ENCODE measurements at places on chromosomes 6 and 20.

DNA sequence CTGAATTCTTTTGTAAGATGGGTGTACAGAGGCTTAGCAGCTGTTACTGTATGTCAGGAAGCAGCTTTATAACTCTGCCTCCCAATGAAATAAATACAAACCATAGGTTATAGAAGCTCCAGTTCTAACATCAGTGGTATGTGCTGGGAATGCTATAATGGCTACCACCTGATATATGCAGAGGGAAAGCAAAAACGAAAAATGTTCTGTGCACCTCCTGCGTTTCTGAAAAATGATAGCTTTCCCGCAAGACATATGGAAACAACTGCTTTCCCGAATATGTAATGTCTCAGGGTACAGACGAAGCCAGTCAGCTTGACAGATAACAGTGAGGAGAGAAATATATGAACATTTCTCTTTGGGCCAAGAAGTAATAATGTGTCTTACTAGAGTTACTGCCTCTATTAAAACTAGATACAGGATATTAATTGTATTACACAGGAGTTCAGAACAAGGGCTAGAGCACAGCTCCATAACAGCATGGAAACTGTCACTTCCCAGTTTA is 517.0 kb upstream of the NRSN1 start:
- DNase-seq: no peak

- DNase-seq: no peak
These were observed 46.3 kb downstream of the HIVEP1 start for GRCh38 chr6:12058172-12058961.

- DNase-seq: no peak
These were observed 51.7 kb downstream of the STK35 start for GRCh38 chr20:2153326-2153725.

DNA sequence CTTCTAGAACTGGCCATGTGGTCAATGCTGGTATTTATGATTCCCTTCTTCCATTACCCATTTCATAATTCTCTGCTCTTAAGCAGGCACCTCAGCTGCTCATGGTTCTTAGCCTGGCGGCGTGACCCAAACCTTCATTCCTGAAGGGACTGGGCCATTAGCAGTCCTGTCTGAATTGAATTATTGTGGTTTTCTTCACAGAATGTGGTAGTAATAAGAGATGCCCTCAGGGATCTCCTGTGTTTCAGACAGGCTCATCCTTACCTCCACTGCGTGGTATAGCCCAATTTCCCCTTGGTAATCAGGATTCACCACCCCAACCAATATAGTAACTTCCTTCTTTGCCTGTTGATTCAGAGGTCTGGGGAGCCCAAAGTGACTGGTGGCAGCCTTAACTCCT is 37.6 kb downstream of the PKIB start:
- no peak for DNase-seq

GRCh38 chr20:19833395-19833794 is 75.3 kb downstream of the RIN2 start:
- no peak for DNase-seq

- DNase-seq: no peak
These were observed 4.1 kb upstream of the TPD52L1 start for GRCh38 chr6:125149256-125150144.

DNA sequence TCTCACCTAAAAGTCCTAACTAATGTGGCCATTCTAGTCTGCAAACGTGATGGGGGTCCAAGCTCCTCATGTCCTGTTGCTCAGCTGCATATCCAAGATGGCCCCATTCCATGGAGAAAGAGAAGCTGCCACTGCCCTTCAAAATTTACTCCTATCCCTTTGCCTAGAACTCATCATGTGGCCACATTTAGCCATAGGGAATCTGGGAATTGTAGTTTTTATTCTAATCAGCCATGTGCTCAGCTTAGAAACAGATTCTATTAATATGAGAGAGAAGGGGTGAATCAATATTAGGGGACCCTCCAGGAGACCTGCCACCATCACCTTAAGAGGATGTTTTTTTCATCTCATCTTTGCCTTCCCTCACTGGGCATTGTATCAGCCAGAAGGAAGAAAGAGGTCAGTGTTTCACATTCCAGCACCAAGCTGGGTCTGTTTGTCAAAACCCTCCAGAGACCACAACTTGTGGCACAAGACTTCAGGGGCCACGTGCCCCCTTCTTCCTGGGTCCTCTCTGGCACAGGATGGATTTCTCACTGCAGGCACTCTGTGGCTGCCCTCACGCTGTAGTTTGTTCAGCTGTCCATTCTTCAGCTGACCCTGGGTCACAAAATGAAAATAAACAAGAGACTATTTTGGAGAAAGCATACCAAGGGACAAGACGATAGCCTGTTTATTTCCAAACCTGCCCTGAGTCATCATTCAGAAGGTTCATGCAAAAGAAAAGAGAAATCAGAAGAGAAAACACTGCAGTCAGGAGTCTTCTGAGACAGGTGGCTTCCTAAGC is 172.0 kb downstream of the EYA2 start:
- no peak for DNase-seq

DNA sequence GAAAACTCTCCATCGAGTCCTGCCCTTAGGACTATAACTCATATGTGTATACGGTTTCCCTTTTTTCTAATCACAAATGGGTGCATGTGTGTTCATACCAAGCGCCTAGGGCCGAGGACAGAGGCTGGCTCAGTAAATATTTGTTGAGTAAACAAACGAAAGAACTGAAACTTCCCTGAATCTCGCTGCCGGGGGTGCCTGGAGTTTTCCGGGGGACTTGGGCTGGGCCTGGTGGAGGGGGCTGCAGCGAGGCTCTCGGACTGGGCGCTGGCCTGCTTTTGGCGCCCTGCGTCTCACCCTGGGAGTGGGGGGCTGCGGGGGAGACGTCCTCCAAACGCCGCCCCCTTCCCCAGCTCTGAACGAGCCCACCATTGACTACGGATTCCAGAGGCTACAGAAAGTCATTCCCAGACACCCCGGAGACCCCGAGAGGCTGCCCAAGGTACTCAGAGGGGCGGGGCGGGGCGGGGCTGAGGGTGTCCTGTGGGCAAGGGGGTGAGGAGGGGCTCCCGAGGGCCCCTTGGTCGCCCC is 49.0 kb downstream of the CPXM1 start:
- no peak for DNase-seq

DNA sequence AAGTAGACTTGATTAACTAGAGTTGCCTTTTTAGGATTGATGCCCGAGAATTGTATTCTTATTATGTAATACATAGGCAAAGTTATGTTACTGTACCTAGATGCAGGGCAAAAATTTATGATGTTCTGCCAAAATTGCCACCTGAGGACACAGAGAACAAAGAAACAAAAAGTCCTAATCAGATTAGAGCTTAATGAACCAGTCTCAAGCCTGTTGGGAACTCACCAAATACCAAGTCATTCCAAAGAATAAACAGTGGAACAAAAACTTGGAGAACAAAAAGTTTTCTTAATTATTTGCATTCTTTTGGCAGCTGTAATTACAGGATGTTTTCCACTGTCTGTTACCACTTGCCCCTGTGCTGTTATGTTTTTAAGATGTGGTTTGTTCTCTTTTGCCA is 154.7 kb upstream of the SGK1 start:
- DNase-seq: no peak

GRCh38 chr6:135087403-135087802 is 32.8 kb upstream of the HBS1L start:
- DNase-seq: peak; percentile 10

DNA sequence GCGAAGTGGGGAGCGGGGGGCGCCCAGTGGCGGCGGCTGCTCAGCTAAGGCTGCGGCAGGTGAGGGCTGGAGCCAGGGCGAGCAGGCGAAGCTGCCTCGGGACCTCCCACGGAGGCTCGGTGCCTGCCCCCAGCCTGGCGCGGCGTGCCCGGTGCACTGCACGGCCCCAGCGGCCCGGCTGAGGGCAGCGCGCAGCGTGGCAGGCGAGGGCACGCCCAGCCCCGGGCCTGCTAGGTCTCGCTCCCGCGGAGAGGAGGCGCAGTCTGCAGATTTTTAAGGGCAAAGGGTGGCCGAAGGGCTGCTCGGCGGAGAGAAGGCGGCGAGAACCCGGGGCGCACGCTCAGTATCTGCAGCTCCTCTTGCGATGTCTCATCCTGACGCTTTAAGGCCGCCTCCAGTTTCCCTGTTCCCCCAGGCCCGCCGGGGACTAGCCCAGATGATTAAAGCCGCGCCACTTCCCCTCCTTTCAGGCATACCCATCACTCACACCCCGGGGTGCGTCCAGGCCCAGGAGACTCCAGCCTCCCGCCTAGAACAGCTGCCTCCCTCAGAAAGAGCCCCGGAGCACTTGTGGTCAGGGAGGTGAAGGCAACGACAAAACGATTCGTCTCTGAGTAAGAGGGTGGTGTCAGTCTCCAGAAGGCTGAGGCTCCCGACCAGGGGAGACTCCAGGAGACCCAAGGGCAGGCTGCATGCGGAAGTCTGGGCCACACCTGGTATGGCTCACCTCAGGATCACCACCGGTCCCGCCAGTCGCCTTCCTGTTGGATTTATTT is at the start of gene FERMT1:
Gene FERMT1, minus strand, starts transcription at position 158 of the 776 bp plus-strand sequence. CDS start 3,476 bp downstream, outside the sequence.
- DNase-seq: peak; percentile 51

DNA sequence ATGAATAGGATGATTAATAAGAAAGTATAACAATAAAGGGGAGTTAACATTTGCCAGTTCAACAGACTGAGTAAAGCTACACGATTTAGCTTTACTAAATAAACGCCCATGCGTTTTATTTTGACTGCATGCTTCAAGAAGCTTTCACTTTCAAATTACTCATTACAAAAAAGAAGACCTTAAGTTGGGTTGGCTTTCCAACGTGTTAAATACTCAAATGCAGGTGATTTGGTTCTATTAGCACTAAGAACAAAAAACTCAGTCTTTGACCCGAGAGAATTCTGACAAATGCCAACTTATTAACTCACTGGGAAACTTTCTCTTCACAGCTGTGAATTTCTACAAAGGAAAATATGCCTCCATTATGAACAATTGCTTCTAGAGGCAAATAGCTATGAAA is 24.8 kb downstream of the RNF146 start:
- DNase-seq: no peak

- DNase-seq: no peak
These were observed 5.4 kb downstream of the FBXO30 start for GRCh38 chr6:145809211-145809610.

DNA sequence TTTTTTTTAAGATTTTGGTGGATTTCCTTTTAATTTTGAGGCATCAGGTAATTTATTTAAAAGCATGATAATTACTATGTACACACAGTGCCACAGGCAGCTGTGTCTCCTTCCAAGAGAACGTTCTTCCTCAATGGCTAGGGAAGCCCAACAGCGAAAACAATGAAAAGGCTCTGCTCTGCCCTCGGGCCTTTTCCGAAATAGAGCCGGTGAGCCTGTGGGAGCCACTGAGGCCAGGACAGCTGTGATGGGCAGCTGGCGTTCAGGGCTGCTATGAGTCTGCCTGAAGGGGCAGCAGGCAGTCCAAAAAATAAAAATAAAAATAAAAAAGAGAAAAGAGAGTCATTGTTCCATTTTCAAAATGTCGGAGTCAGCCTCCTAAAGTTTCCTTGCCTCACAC is 443.8 kb downstream of the KIF16B start:
- no peak for DNase-seq

GRCh38 chr6:158027590-158028285 is 46.1 kb downstream of the SYNJ2 start:
- DNase-seq: no peak

DNA sequence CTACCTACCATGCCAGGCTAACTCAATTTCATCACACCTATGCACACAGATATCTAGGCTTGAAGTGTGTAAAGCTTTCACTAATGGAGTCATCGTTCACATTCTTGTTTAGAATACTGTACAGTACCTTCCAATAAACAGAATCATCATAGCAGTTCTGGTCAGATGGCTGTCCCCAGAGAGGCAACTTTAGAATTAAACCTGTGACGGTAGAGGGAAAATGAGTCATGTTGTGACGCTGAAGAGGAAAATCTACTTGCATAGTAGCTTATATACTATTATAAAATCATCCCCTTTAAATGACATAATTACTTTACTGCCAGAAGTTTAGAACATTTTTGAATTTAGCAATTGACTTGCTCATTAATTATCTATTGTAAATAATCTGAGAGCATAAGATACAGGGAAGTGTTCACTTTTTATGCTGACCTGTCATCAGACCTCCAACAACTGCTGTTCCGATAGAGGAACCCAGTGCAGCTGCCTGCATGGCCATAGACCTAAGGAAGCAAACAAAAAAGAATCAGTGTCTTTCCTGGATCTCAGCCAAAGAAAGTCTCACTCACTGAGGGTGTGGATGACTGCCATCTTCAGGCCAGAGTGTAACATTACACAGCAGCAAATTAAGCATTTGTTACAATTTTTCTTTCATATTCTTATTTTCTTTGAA is 29.8 kb downstream of the RHAG start:
- DNase-seq: peak; percentile 23

GRCh38 chr6:138655828-138656227 is 117.7 kb upstream of the CCDC28A start:
- no peak for DNase-seq

GRCh38 chr20:2671977-2672376 is 8.0 kb upstream of the IDH3B start:
- DNase-seq: peak; percentile 28

GRCh38 chr20:41204304-41205265 is 67.2 kb downstream of the PLCG1 start:
- DNase-seq: no peak

DNA sequence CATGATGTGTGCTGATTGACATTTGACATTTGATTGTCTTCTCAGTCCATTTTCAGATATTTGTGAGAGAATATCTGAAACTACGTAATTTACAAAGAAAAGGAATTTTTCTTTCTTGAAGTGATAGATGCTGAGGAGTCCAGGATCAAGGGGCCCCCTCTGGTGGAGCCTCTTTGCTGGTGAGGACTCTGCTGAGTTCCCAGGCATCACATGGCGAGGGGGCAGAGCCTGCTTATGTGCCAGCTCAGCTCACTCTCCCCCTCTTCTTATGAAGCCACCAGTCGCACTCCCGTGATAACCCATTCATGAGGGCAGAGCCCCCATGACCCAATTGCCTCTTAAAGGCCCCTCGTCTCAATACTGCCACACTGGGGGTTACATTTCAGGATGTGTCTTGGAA is 91.3 kb downstream of the RPP40 start:
- no peak for DNase-seq

- DNase-seq: no peak
These were observed 6.1 kb downstream of the UQCC2 start for GRCh38 chr6:33705268-33705885.

DNA sequence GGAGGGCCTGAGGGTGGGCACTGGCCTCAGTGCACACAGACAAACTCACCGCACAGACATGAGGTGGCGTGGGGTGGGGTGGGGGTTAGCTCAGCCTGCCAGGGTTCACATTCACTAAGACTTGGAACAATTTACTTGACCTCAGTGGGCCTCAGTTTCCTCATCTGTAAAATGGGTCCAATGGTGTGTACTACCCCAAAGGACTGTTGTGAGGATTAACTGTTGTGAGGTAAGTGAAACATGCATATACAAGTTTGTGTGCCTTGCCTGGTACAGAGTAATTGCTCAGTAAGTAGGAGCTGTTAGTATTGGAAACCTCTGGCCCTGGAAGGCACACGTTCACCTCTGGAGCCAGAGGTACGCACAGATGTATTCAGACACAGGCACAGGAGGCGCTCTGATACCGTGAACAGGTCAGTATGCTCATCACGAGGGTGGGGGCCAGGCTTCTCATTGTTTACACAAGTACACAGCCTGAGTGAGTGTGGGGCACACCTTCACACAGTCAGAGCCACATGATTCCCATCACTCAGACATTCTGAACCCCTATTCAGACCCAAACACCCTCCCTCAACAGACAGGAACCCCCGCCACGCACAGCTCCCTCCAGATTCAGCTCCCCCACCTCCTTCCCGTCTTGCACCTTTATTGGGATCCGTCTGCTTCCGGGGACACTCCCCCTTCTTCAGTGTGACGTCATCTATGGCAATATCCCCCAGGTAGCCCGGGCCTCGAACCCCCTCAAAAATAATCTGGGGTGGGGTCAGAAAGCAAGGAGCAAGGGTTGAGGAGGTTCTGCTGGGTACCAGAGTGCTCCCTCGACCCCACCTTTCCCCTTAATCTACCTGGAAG is 59.9 kb downstream of the MDGA1 start:
- no peak for DNase-seq

Data from endothelial cell (in vitro differentiated cells).